ENCODE measurements at places on chromosomes 6 and 20. TPM values are rescaled to one million over a fixed set of nuclear protein-coding genes. Genes with fewer than 3 reads are reported as not detected.

The RGS17 gene
- not detected for total RNA-seq

DNA sequence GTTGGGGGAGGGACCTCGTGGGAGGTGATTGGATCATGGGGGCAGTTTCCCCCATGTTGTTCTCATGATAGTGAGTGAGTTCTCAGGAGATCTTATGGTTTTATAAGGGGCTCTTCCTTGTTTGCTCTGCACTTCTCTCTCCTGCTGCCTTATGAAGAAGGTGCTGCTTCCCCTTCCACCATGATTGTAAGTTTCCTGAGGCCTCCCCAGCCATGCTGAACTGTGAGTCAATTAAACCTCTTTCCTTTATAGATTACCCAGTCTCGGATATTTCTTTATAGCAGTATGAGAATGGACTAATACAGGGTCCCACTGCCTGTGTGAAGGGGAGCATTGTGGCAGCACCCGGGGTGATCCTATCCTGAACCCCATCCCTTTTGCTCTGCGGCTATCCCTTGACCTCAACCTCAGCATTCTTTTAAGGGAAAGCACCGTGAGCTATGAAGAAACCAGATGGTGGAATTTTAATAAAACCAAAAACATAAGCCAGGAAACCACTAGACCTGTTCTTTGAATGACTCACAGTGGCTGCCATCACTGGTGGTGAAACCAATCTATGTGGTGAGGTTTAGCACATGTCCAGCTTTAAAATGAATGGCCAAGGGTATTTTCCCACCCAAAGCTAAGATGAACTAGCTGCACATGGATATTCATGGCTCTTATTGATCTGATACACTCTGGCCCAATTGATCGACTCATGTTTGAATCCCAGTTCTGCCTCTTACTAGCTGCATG, 62.2 kb downstream of the ZDHHC14 start:
- peaks cover 20% of the 10 kb centered on the region for H3K4me1 ChIP-seq
- H3K4me3 ChIP-seq: no peak overlapping the region
- no peak overlapping the region for H3K27ac ChIP-seq
- peaks cover 3% of the 10 kb centered on the region for H3K27me3 ChIP-seq
- H3K36me3 ChIP-seq: peaks cover 7% of the 10 kb centered on the region

- H3K36me3 ChIP-seq: no peaks in the 10 kb centered on the region
- DNase-seq: no peak
- H3K27me3 ChIP-seq: peaks cover 8% of the 10 kb centered on the region
- no peaks in the 10 kb centered on the region for H3K4me1 ChIP-seq
- H3K4me3 ChIP-seq: no peak overlapping the region
Observed at GRCh38 chr6:146041282-146041681, 12.4 kb downstream of the GRM1 start.

The PAK5 gene
- not detected for total RNA-seq

The PRKN gene
- 0.33 TPM for total RNA-seq

DNA sequence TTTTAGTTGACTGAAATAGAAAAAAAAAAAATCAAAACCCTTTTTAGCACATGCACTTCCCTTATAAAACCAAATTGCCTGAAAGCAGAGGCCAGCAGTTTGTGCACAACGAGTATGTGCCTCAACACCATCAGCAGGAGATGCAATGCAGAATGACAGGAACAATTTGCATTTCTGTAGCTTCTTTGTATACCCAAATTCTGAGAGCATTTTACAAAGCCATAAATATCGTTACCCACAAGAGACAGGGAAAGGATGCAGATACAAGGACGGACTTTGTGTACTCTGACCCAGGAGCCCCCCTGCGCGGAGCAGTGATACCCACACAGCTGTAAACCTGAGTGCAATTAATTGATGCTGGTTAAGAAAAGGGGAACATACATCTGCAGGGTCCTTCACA, 285.6 kb downstream of the PRKN start:
- H3K4me1 ChIP-seq: no peaks in the 10 kb centered on the region
- peaks cover 35% of the 10 kb centered on the region for H3K36me3 ChIP-seq
- no peaks in the 10 kb centered on the region for H3K27me3 ChIP-seq
- H3K4me3 ChIP-seq: no peak overlapping the region
- H3K27ac ChIP-seq: no peak overlapping the region
- DNase-seq: no peak

- no peaks in the 10 kb centered on the region for H3K27me3 ChIP-seq
- peaks cover 2% of the 10 kb centered on the region for H3K36me3 ChIP-seq
- no peak overlapping the region for H3K27ac ChIP-seq
- no peak overlapping the region for H3K4me3 ChIP-seq
Observed at GRCh38 chr6:158402184-158402583, 89.9 kb downstream of the TULP4 start.

DNA sequence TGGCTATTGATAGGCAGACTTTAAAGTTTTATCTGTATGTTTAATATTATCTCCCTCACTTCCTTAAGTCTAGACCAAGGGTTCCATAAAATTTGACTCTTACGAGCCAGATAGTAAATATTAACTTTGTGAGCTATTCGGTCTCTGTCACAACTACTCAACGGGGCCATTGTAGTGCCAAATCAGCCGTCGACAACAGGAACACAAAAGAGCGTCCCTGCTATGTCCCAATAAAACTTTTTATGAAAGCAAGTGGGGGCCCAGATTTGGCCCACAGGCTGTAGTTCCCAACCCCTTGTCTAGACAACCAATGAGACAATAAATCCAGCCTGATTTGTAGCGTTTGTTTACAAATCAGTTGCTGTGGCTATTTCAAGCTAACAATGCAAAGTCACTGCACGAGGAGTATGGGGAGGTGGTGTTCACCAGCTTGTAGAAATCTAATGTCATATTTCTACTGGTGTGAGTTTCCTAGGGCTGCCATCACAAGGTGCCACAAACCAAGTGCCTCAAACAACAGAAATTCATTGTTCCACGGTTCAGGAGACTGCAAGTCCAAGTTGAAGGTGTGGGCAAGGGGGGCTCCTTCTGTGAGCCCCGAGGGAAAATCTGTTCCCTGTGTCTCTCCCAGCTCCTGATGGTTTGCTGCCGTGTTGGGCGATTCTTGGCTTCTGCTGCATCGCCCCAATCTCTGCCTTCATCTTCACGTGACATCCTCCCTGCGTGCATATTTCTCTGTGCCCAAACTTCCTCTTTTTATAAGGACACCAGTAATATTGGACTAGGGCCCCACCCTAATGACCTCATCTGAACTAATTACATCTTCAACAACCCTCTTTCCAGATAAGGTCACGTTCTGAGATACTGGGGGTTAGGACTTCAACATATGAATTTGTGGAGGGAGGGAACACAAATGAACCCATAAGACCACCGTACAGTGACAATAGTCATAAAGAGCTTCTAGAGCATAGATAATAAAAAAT, 356.0 kb upstream of the JARID2 start:
- no peak for DNase-seq
- no peak overlapping the region for H3K4me3 ChIP-seq
- H3K27ac ChIP-seq: no peak overlapping the region
- no peaks in the 10 kb centered on the region for H3K4me1 ChIP-seq
- H3K36me3 ChIP-seq: no peaks in the 10 kb centered on the region

DNA sequence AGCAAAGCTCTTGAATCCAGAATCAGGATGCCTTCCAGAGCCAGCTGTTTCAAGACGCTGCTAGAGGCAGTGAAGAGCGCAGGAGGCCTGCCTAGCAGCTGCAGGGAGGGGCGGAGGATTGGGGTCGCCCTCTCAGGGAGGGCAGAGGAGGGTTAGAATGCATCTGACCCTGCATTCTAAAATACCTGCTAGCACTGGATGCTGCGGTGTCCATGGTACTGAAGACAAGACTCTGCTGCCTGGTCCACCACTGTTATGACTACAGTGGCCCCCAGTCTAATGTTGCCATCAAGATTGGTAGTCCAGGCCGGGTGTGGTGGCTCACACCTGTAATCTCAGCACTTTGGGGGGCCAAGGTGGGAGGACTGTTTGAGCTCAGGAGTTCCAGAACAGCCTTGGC, 193.7 kb upstream of the PROKR2 start:
- no peaks in the 10 kb centered on the region for H3K27me3 ChIP-seq
- DNase-seq: no peak
- no peaks in the 10 kb centered on the region for H3K4me1 ChIP-seq
- no peak overlapping the region for H3K27ac ChIP-seq

The GSTA3 gene
- total RNA-seq: not detected

- DNase-seq: no peak
- no peaks in the 10 kb centered on the region for H3K4me1 ChIP-seq
- peaks cover 16% of the 10 kb centered on the region for H3K27me3 ChIP-seq
- no peak overlapping the region for H3K4me3 ChIP-seq
- no peaks in the 10 kb centered on the region for H3K36me3 ChIP-seq
Observed at GRCh38 chr6:17971128-17972073, 16.0 kb downstream of the KIF13A start.

GRCh38 chr6:88641178-88641903, 322.1 kb downstream of the RNGTT start:
- H3K27ac ChIP-seq: peak overlapping the region; percentile 54
- DNase-seq: peak; percentile 19
- no peaks in the 10 kb centered on the region for H3K27me3 ChIP-seq
- H3K4me1 ChIP-seq: peaks cover 14% of the 10 kb centered on the region
- no peak overlapping the region for H3K4me3 ChIP-seq
- H3K36me3 ChIP-seq: no peaks in the 10 kb centered on the region

The CAPN11 gene
- not detected for total RNA-seq

DNA sequence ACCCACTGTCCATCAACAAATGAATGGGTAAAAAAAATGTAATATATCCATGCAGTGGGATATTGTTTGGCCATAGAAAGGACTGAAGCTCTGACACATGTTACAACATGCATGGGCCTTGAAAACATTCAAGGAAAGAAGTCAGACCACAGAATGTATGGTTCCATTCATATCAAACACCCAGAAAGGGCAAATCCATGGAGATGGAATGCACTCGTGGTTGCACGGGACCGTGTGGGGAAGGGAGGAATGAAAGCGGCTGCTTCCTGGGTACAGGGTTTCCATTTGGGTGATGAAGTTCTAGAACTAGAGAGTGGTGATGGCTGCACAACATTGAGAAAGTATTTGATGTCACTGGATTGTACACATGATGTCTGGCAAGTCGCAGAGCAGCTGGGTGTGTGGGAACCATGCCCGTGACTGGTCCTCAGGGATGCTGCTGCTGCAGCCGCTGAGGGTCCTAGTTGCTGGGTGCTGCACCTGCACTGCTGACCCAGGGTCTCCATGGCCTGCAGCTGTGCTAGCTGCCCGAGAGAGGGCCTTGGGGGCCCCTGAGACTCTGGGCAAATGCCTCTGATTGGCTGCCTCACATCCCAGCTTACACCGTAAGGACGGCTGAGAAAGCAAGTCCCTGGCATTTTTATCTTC, 220.3 kb downstream of the NRN1 start:
- H3K4me1 ChIP-seq: peaks cover 14% of the 10 kb centered on the region
- no peak for DNase-seq
- H3K27me3 ChIP-seq: no peaks in the 10 kb centered on the region
- H3K27ac ChIP-seq: no peak overlapping the region

Data from activated naive CD4-positive, alpha-beta T cell treated with anti-CD3 and anti-CD28 coated beads for 36 hours (primary cell).